ENCODE measurements at places on chromosomes 5 and 9.

- DNase-seq: no peak
Observed at GRCh38 chr5:156188016-156188415, 138.9 kb upstream of the SGCD start.

- no peak for DNase-seq
Observed at GRCh38 chr5:97752871-97753270, 569.8 kb upstream of the RIOK2 start.

DNA sequence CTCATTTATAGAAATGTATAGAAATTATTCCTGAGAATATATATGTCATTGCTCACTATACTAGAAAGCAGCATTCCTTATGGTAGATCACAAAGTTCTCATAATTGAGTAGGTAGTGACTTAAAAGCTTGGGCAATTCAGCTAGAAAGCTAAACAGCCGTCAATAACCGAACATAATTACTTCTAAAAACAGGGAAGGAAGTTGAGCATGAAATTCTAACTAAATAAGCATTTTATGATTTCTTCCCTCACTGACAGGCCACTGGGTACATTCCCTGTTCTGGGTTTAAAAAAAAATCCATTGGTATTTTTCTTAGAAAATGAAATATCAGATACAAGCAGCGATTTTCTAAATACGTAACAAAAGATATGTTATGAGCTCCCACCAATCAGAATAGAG is 91.1 kb upstream of the DAB2 start:
- DNase-seq: no peak

DNA sequence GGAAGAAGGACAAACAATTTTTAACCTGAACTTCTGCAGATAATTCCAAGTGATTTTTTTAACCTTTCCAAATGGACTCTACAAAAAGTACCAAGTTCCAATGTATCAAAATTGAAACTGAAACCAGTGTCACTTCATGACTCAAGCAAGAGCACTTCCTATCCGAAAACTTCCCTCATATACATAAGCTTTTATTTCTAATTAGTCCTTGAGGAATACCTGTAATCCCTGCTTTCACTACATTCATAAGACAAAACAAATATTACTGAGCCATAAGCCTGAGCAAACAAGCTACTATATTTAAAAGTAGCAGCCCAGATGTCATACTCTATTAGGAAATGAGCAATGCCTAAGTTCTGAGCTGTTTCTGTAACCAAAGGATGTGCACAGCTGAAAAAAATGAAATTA is 224.4 kb downstream of the EBF1 start:
- no peak for DNase-seq

- no peak for DNase-seq
Observed at GRCh38 chr5:120509053-120509452, 45.0 kb downstream of the PRR16 start.

- no peak for DNase-seq
Observed at GRCh38 chr9:93236541-93237206, 52.7 kb downstream of the WNK2 start.

- DNase-seq: no peak
Observed at GRCh38 chr9:131379056-131379455, 14.8 kb upstream of the PRRC2B start.

GRCh38 chr5:16866273-16866672 is 69.8 kb downstream of the MYO10 start:
- no peak for DNase-seq

- no peak for DNase-seq
Observed at GRCh38 chr9:34665067-34665380, 2.6 kb upstream of the CCL27 start.

- no peak for DNase-seq
Observed at GRCh38 chr9:105405514-105406131, 42.2 kb upstream of the FSD1L start.

DNA sequence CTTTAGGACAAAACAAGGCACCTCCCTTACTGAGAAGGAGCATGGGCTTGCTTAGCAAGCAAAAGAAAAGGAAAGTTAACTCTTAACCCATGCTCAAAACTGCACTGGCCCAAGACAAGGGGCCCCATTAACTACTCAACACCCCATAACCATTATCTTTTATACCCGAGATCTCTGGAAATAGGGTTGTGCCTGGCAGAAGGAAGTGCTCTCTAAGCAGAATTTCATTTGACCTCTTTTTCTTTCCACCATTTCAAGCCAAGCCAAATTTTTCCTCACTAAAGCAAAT is 167.2 kb downstream of the RASEF start:
- no peak for DNase-seq

GRCh38 chr9:36132086-36132485 is 4.4 kb upstream of the GLIPR2 start:
- DNase-seq: no peak

DNA sequence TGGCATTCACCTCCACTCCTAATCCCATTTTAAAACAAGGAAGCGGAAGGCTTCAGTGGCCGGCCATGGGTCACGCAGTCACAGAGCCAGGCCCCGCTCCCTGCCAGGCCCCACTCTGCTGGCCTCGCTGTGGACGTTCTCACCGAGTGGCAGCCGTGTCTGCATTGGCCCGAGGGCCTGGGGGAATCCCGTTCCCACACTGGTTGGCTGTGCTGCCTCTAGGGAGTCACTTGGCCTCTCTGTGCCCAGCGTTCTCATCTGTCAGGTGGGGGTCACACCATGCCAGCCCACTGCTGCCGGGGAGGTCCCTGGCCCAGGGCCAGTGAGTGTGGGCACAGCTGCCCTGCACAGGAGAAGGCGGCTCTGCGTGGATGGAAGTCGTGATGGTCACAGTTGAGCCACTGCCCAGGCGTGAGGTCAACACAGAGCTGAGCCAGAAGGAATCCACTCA is 13.4 kb upstream of the SLC9A3 start:
- DNase-seq: no peak

GRCh38 chr5:52119768-52120167 is 667.9 kb upstream of the ITGA1 start:
- no peak for DNase-seq

- no peak for DNase-seq
Observed at GRCh38 chr9:99623780-99624364, 197.8 kb upstream of the NR4A3 start.

GRCh38 chr9:19935422-19935821 is 146.6 kb upstream of the SLC24A2 start:
- no peak for DNase-seq

DNA sequence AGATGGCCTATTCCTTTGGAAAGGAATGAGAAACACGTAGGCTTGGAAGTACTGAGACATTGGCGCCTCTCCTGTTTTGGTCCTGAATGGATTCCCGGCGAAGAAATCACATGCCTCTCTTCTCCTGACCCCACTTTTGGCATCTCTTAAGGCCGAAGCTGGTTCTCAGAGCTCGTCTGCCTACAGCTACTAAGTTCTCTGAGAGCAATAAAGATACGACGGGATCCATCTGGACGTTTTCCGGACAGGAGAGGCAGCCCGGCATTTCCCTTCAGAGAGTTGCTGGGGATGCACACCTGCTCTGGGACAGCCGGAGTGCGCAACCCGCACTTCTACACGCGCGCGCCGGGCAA is 336.8 kb upstream of the PUM3 start:
- no peak for DNase-seq

- DNase-seq: no peak
Observed at GRCh38 chr5:61738446-61738845, 406.4 kb downstream of the ZSWIM6 start.

DNA sequence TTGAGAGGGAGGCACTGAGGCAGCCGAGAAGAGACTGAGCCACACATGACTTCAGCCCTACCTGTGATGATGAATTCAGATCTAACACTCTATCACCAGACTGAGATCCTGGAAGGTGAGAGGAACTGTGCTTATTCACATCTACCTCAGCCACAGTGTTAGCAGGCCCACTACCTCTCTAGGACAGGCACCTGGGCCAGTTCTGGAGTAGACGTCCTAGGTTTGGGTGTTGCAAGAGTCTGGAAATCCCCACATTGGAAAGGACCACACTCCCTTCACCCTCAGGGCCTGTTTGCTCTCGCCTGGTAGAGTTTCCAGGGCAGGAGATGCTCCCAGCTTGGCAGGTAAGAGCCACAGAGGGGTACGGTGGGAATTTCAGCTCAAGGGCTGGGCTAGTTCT is 113.8 kb upstream of the CCL21 start:
- no peak for DNase-seq

DNA sequence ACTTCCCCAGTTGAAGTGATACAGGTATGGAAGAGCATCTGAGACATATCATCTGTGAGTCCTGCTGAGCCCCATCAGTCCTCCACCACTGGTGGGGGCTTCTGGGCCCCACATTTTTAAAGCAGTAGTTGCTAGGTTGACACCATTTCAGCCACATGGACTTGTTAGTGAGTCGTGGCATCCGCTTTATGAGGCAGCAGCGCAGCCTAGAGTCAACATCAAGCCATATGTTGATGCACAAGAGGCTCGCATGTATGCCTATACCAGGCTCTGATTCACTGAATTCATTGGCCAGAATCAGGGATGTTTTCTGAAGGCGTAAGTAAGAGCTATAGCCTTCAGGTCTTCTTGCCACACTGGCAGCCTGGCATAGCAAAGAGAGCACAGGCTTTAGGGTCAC is 26.8 kb downstream of the ZNF346 start:
- no peak for DNase-seq

DNA sequence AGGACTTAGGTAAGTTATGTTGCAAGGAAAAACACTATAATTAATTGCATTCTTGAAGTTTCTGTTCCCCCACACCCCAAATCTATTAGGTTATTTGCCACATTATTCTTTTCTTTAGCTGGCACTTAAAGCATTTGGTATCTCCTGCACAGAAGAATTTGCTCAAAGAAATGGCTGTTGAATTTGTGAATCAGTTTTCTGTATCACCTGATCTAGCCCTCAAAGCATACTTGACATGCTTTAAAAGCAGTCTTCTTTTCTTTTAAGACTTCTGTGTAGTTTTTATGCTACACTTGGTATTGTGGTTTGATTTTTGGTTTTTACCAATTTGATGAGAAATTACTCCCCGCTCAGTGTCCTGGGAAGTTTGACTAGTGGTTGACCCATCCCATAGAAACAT is 69.1 kb downstream of the RIC1 start:
- DNase-seq: no peak

DNA sequence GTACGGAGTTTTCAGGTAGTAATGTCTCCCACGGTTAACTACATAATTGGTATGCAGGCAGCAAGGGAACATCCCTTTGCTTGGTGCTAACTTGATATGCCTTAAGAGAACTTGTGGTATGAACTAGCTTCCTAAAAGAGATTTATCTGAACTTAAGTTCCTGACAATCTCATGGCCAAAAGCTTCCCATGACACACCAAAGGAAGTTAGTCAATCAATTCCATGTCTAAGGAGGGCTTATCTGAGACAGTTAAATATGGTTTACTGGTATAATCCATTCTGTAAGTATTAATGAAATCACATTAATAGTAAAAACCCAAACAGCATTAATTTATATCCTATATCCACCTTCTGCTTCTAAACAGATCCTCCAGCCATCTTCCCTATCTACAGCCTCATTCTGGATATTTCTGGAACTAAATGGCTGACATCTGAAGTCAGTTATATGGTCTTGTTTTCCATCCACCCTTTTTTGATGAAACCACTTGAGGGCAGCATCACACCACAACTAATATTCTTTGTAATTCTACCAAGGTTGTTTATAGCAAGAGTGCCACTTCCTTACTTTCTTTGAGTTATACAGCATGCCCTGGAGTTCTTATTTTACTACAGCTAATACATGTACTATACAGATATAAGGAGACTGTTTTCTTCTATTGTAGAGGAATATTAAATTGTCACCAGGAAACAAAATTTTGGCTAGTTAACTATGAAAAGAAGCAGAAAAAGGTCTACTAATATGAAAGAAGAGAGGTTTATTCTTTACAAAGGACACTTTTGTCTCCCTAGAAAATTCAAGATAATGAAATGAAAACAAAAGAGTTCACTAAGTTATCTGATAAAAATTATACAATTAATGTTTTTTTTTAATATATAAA is 34.7 kb downstream of the SHOC1 start:
- peak; percentile 61 for DNase-seq

DNA sequence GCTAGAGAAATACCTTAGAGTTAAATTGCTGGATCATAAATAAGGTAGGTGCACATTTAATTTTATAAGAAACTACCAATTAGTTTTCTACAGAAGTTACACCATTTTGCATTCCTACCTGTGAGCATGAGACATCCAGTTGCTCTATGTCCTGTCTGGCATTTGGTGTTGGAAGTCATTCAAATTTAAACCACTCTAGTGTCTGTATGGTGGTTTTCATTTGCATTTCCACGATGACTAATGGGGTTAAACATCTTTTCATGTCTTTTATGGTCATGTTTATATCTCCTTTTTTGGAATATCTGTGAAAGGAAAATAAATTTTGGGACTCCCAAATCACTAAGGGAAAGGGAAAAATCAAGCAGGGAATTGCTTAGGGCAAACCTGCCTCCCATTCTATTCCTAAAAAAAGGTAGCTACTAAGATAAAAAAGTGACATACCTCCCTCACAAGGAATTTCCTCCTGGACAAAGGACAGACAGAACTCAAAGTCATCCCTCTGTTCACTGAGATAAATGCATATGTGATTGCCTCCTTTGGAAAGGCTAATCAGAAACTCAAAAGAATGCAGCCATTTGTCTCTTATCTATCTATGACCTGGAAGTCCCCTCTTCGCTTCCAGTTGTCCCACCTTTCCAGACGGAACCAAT is 31.6 kb upstream of the ADCY2 start:
- DNase-seq: no peak

- DNase-seq: no peak
Observed at GRCh38 chr9:130445268-130445983, 665 bp downstream of the ASS1 start.

DNA sequence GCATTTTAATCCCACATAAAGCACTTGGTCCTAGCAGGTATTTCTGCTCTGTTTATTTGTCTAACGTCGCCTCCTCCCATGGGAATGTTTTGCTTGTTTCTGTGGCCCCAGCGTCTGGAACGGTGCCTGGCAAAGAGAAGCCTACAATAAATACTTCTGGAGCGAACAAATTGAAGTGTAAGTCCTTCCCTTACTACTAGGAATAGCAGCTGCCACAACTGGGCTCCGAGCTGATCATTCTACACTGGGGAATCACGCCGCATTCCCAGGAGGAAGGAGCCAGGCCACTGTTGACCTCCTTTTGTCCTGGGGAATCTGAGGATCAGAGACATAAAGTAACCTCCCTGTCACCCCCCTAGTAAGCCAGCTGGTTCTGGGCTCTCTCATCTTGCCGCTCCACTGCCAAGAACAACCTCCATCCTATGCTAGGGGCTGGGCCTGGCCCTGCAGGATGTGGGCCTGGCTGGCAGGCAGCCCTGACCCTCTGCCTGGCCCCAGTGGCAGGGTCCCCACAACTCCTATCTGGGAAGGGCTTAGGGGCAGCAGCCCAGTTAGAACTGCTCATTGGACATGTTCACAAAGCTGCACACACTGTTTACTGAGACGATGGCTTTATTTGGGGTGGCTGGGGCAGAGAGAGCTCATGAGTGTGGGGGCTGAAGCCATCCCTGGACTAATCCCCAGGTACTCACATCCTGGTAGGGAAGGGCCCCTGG is 82.8 kb downstream of the GTF3C4 start:
- DNase-seq: no peak
